Left forelimb (tissue), 1 donor: ENCODE measurements at places on chromosomes 3 and 15.

- DNase-seq, result peak; percentile 38
Measured at GRCh38 chr3:126341755-126342150, 15.5 kb downstream of the KLF15 start.

- DNase-seq, result no peak
Measured at GRCh38 chr3:125609384-125609783, 14.1 kb upstream of the OSBPL11 start.

GRCh38 chr3:133475245-133476010, 75.6 kb downstream of the BFSP2 start:
- DNase-seq, result no peak

DNA sequence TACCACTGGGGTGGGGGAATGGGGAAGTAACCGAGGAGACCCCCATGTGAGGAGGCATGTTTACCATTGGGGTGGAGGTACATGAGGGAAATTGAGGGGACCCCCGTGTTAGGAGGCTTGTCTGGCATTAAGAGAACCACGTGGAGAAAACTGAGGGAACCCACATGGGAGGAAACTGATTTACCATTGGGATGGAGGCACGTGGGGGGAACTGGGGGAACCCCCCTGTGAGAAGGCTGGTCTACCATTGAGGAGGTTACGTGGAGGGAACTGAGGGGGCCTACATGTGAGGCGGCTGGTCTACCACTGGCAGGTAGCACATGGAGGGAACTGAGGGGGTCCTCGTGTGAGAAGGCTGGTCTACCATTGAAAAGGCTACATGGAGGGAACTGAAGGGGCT, 159.4 kb downstream of the FBLN2 start:
- peak; percentile 22 for DNase-seq

- DNase-seq, result no peak
Measured at GRCh38 chr15:41921639-41922038, 27.8 kb upstream of the SPTBN5 start.

DNA sequence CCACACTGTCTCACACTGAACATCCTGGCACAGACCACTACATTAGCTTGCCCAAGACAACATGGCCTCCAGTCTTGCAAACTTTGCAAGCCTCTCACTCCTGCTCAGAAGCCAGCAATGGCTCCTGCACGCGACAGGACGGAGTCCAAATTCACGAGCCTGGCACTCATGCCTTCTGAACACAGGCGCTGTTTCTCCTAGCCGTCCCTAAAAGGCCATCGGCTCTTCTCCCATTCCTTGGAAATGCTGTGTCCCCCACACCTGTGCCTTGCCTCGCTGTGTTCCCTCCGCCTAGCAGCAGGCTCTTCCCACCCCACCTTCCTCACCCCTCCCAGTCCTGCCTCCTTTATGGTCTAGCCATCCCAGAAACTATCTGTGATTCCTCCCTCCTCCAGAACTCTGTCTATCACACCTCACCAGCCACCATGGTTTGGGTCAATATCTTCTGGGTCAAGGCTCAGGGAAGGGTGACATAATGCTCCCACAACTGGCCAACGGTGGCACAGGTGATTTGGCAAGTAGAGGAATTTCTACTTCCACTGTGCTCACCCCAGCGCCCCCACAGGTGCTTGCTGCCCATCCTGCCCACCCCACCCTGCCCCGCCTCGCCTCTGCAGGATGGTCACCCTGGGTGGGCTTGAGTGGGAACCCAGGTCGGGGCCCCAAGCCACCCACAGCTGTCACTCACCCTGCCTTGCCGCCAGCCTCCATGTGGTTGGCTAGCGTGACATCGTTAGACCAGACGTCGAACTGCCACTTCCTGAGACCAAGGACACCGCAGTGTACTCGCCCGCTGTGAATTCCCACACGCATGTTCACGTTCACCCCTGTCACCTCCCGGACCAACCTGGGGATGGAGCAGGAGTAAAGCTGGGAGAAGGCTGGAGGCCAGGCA, 120.7 kb downstream of the ADCY5 start:
- no peak for DNase-seq

- no peak for DNase-seq
Measured at GRCh38 chr15:67504796-67505195, 16.1 kb upstream of the C15orf61 start.

DNA sequence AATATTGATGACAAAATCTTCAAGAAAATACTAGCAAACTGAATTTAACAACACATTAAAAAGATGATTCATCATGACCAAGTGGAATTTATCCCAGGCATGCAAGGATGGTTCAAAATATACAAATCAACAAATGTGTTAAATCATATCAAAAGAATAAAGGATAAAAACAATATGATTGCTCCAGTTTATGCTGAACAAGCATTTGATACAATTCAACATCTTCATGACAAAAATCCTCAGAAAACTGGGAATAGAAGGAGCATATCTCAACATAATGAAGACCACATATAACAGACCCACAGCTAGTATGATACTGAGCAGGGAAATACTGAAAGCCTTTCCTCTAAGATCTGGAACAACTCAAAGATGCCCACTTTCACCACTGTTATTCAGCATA, 352.3 kb downstream of the PYDC2 start:
- no peak for DNase-seq

GRCh38 chr3:55367384-55367783, 119.7 kb downstream of the WNT5A start:
- DNase-seq, result no peak

GRCh38 chr3:172516318-172517214, 6.7 kb downstream of the TNFSF10 start:
- DNase-seq, result no peak

DNA sequence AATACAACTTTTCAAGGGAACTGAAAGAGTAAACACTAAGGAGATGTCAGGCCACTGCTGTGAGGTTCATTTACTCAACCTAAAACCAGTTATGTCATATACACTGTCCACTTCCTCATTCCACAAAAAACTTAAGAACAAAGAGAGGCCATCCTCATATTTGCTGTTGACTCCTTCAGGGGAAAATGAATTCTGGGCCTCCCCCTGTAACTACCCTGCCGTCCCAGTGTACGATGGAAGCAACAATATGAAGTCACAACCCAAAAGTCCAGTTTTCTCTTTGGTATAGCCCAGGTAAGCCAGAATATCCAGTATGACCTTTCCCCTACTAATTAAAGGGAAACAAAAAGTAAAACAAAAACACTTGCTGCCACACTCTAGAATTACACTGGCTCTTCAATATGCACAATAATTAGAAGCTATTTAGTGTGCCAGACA, 16.2 kb downstream of the CEP152 start:
- DNase-seq, result no peak

DNA sequence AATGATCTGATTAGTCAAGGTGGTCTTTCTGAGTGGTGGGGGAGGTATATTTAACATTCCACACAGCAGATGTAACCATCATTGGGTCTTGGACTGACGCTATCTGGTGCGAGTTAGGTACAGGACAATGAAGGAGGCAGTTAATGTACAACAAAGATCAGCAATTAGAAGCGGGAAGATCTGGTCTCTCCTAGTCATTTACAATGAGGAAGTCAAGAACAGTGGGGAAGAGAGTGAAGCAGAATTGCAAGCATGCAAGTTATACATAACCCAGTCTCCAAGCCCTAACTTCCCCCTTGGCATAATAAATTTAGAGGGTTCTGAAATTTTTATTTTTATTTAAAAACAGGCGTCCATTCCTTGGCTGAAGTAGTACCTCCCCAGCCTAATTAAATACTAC, 14.1 kb downstream of the GPD1L start:
- peak; percentile 17 for DNase-seq

DNA sequence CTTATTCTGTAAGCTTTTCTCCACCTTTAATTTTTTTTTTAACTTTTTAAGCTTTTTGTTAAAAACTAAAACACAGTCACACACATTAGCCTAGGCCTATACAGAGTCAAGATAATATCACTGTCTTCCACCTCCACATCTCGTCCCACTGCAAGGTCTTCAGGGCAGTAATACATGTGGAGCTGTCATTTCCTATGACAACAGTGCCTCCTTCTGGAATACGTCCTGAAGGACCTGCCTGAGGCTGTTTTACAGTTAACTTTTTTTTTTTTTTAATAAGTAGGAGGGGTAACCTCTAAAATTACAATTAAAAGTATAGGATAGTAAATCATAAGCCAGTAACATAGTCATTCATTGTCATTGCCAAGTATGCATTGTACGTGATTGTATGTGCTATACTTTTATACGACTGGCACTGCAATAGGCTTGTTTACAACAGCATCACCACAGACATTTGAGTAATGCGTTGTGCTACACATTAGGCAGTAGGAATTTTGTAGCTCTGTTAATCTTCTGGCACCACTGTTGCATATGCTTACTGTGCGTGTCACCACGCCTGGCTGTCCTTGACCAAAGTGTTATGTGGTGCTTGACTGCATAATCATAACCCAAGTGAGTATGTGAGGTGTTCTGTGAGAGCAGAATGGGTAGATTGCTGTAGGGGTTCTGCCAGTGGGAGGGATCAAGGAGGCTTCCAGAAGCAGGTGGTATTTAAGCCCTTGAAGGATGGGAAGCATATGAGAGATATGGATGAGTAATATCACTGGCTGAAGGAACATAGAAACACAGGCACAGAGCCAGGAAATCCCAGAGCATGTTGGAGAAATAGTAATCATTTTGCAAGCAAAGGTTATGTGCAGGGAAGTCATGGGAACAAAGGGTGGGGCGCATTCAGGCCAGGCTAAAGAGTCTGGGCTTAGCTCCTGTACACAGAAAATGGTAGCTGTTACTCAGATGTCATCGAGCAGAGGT, 18.3 kb downstream of the FBXO22 start:
- no peak for DNase-seq

- no peak for DNase-seq
Measured at GRCh38 chr15:70055601-70056051, 42.1 kb downstream of the TLE3 start.

GRCh38 chr3:142445816-142446254, 2.0 kb downstream of the XRN1 start:
- no peak for DNase-seq

- DNase-seq, result no peak
Measured at GRCh38 chr3:104137116-104137515, 1229.6 kb upstream of the ALCAM start.

DNA sequence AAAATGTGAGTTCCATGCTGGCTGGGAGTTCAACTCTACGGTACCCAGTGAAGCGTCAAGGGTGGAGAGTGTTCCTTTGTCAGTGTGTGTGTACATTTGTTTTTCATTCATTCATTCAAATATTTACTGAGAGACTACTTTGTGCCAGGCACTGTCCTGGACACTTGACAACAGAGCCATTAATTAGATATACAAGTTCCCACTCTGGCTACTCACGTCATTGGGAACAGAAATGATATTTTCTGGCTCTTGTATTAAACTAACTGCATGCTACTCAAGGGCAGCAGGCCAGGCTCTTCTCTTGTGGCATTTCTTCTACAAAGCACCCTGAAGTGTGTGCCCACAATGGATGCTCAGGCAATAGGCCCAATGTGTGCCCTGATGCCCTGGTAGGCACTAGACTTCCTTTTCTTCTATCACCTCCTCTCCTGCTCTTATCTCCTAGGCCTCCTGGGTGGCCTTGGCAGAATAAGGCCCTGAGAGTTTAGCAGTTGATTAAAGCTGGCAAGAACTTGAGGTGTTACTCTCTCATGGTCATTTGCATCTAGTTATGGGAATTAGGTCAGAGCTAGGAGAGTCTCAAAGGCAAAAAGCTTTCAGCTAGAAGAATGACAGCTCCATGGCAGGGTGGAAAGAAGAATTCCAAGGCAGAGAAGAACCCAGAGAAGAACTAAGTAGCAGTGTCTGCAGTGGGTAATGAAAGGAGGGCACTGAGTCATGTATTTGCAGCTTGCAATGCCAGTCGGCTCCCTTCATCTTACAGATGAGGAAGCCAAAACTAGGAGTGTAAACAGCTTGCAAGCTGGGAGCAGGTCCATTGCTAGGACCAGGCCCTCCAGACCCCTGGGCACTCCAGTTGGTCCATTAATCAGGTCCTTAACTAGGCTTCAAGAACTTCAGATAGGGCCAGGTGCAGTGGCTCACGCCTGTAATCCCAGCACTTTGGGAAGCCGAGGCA, 14.0 kb upstream of the SMAD3 start:
- DNase-seq, result no peak

GRCh38 chr3:76871655-76872054, 168.2 kb upstream of the ROBO2 start:
- DNase-seq, result no peak

DNA sequence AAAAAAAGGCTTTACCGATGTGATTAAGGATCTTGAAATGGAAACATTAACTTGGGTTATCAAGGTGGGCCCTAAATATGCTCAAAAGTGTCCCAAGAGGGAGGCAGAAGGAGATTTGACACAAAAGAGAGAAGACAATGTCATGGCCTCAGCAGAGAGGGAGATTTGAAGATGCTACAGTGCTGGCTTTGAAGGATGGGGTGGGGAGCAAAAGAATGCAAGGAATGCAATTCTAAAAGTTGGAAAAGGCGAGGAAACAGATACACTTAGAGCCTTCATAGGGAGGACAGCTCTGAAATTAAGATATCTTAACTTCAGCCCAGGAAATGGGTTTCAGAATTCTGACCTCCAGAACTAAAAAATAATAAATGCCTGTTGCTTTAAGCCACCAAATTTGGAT, 314.5 kb upstream of the CCDC54 start:
- DNase-seq, result no peak

- DNase-seq, result no peak
Measured at GRCh38 chr15:50797926-50798325, 32.4 kb upstream of the SPPL2A start.

- DNase-seq, result no peak
Measured at GRCh38 chr15:41553731-41554130, 5.3 kb upstream of the TYRO3 start.

- no peak for DNase-seq
Measured at GRCh38 chr3:18189282-18190050, 235.7 kb downstream of the SATB1 start.

DNA sequence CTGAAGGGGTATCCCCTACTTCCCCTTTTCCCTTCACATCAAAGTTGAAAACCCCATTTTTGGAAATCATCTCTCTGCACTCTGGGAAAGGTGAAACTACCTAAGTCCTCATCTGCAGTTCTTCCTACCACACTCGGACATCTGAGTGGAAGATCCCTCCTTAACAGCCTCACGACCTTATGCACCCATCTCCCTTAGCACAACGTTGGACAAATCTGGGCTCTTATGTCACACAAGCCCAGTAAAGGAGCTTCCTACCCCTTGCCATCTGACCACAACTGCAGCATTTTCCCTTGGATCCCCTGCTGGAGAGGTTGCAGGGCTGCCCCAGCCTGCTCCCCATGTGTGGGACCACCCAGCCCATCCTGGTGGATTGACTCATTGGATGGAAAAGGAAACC, 252.1 kb upstream of the ST8SIA2 start:
- no peak for DNase-seq

GRCh38 chr15:31499236-31499952, 172.8 kb downstream of the KLF13 start:
- no peak for DNase-seq

- DNase-seq, result no peak
Measured at GRCh38 chr3:9206287-9206686, 43.2 kb downstream of the SRGAP3 start.

GRCh38 chr3:13587442-13587841, 38.5 kb downstream of the FBLN2 start:
- DNase-seq, result no peak

- no peak for DNase-seq
Measured at GRCh38 chr3:4670352-4670751, 177.2 kb downstream of the ITPR1 start.
